ENCODE measurements at places on chromosomes 2 and 18. TPM values are rescaled to one million over a fixed set of nuclear protein-coding genes. Genes with fewer than 3 reads are reported as not detected.

The DIS3L2 gene
- total RNA-seq: 34.4 TPM

- H3K4me3 ChIP-seq: no peak overlapping the region
- no peak overlapping the region for H3K27ac ChIP-seq
- H3K4me1 ChIP-seq: no peaks in the 10 kb centered on the region
- H3K27me3 ChIP-seq: no peaks in the 10 kb centered on the region
Observed at GRCh38 chr2:216934623-216935022, 74.8 kb upstream of the TNP1 start.

- peaks cover 31% of the 10 kb centered on the region for H3K36me3 ChIP-seq
- no peak overlapping the region for H3K27ac ChIP-seq
- DNase-seq: no peak
- H3K4me3 ChIP-seq: no peak overlapping the region
Observed at GRCh38 chr2:206063635-206064034, 22.3 kb downstream of the INO80D start.

The CD207 gene
- 3.0 TPM for total RNA-seq

The SLC40A1 gene
- 135 TPM for total RNA-seq

The UBXN4 gene
- 88.1 TPM for total RNA-seq

- no peak overlapping the region for H3K27ac ChIP-seq
- H3K36me3 ChIP-seq: no peaks in the 10 kb centered on the region
- no peak overlapping the region for H3K4me3 ChIP-seq
- DNase-seq: no peak
Observed at GRCh38 chr2:170845343-170845742, 28.7 kb downstream of the GAD1 start.

The SERPINB12 gene
- not detected for total RNA-seq

- H3K27me3 ChIP-seq: no peaks in the 10 kb centered on the region
- H3K36me3 ChIP-seq: peaks cover 63% of the 10 kb centered on the region
- no peaks in the 10 kb centered on the region for H3K4me1 ChIP-seq
- no peak overlapping the region for H3K27ac ChIP-seq
- no peak overlapping the region for H3K4me3 ChIP-seq
Observed at GRCh38 chr18:68699043-68699442, 15.9 kb downstream of the TMX3 start.

GRCh38 chr2:172970660-172971059 lies 105.0 kb upstream of the MAP3K20 start:
- no peak overlapping the region for H3K4me3 ChIP-seq
- H3K36me3 ChIP-seq: no peaks in the 10 kb centered on the region
- H3K4me1 ChIP-seq: peaks cover 32% of the 10 kb centered on the region
- no peak overlapping the region for H3K27ac ChIP-seq
- no peaks in the 10 kb centered on the region for H3K27me3 ChIP-seq

DNA sequence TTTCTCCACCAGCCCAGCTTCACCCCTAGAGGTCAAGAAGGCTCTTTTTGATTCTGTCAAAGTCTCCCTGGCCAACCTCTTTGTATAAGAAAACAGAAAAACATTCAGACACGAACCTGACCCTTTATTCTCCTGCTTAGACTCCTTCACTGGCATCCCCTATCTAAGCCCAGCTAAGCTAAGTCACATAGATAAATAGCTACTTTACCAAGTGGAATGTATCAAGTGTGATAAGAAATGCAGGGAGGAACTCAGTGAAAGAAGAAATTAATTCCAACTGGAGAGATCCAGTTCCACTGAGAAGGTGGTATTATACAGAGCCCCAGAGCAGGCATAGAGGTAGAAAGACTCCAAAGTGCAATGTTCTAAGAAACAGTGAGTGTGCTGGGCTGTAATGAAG lies 489.5 kb downstream of the TNS1 start:
- no peak overlapping the region for H3K27ac ChIP-seq
- no peaks in the 10 kb centered on the region for H3K36me3 ChIP-seq
- peaks cover 15% of the 10 kb centered on the region for H3K4me1 ChIP-seq
- no peak overlapping the region for H3K4me3 ChIP-seq
- DNase-seq: no peak
- no peaks in the 10 kb centered on the region for H3K27me3 ChIP-seq

DNA sequence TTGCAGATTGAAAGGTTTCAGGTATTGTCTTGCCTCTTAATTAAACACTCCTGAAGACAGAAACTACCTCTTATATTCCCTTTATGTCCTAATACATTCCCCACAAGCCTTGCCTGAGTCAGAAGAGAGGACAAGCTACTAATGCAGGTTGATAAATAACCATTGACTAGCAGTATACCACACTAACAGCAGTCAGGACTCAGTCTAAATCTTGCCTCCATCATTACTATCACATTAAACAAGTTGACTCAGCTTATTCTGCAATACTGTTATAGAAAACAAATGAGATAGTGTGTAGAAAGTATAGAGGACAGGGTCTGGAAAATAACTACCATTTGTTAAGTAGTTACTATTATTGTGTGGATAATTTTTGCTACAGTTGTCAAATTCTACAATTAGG lies 63.8 kb downstream of the TTC21B start:
- H3K27me3 ChIP-seq: no peaks in the 10 kb centered on the region
- H3K36me3 ChIP-seq: peaks cover 55% of the 10 kb centered on the region
- no peak for DNase-seq

GRCh38 chr2:38702413-38702812 lies 36.5 kb downstream of the GALM start:
- DNase-seq: no peak
- H3K36me3 ChIP-seq: no peaks in the 10 kb centered on the region
- no peaks in the 10 kb centered on the region for H3K27me3 ChIP-seq
- no peaks in the 10 kb centered on the region for H3K4me1 ChIP-seq

The DLX1 gene
- not detected for total RNA-seq

The SLC14A1 gene
- total RNA-seq: 21.8 TPM
